ENCODE measurements at places on chromosomes 6 and 20.

DNA sequence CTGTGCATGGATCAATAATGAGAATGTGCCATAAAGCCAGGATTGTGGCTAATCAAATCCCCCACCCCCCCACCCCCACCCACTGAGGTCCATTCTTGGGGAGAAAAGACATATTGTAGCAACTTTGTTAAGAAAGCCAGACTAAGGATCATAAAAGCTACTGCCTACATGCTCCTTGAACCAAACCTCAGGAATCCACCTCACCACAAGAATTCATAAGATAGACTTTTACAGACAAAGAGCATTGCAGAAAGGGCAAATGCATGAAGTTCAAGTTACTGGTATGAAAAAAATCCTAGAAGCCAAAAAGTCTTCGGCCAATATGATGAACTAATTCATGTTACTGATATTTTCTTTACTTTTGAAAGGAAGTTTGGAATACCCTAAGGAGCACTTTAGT, 187.9 kb upstream of the ARID1B start:
- peak; percentile 2 for DNase-seq

GRCh38 chr6:114432400-114432799, 89.6 kb upstream of the HS3ST5 start:
- no peak for DNase-seq

DNA sequence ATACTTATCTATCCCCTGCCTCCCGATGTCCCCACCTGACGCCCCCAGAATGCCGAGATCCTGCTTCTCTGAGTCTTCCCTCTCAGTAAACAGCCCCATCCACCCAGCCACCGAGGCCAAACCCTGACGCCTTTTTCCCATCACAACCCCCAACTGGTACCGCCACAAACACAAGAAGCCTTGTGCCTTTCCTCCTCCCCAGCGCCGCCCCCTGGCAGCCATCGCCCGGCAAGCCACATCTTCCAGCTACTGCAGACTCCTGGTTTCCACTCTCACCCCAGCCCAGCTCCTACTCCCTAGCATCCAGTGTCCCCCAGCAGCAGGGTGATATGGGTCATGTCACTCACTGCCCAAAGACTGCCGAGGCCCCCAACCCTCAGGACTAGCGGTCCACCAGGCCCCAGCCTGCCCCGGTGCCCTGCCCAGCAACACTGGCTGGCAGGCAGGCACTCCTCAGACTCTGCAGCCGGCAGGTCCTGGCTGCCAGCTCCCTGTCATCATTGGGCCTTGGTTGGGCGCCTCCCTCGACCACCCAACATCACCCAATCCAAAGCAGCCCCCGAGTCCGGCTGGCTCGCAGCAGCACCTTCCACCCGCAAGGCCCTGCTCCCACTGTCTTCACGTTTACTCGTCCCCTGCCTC, 11.2 kb downstream of the TCFL5 start:
- DNase-seq = no peak

DNA sequence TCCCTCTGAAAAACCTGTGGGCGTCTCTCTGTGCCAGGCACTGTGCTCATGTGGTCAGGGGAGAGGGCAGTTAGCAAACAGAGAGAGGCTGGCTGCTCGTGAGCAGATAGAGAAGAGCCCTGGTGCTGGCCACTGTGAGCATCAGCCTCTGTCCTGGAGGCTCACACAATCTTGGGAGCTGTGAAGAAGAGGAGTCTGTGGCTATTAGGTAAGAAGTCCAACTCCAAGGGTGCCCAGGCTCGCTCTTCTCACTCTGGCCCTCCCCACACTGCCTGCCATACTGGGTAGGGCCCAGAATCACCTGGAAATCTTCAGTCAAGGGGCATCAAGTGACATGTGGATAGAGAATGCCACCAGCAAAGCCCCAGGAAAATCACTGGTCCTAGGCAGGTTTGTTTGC, 14.1 kb downstream of the SCML4 start:
- no peak for DNase-seq

DNA sequence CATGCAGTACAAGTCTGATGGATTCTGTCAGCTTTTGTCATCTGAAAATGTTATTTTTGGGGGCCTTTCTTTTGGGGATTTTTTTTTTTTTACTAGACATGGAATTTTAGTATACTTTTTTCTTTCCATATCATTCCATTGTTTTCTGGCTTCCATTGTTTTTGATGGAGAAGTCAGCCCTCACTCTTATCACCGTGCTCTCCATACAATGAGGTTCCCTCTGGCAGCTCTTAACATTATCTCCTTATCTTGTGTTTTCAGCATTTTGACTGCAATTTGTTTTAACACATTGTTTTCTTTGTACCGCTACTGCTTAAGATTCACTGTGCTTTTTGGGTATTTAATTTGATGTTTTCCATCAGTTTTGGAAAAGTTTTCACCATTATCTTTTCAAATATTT, 191.5 kb upstream of the AGPAT4 start:
- DNase-seq = no peak

DNA sequence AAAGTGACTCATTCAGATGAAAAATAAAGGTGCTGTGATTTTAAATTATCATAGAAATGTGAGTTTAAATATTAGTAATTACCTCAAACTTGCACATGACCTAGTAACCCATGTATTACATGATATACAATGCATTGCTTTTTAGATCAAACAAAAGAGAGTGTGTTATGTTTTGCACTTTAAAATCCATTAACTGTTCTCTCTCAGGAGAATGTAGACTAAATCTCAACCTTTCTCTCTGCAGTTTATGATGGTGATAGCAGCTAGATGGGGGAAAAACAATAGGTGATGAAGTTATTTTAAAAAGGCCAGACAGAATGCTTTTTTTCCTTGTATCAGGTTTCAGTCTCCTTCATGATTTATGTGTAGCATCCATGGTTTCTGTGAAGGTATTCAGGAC, 404.4 kb upstream of the RNF217 start:
- no peak for DNase-seq

- DNase-seq = no peak
These were observed 32.7 kb upstream of the CRISP1 start for GRCh38 chr6:49898904-49899566.

DNA sequence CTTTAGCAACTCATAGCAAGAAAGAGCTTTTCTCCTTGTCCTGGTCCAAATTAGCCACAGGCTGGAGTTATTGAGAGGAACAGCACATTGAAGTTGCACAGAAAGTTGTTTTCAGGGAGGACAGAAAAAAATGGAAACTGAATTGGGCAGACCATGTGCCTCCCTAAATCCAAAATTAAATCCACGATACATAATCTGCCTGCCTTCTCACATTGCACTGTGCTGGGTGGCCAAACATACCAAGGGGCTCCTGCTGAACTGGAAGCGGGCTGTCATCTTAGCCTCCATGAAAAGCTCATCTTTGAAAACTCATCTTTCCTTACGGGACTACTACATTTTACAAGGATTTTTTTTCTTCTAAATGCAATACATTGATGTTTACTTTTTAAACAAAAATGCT, 59.9 kb downstream of the TNFAIP3 start:
- no peak for DNase-seq

GRCh38 chr6:161308075-161308655, 34.3 kb upstream of the AGPAT4 start:
- no peak for DNase-seq

DNA sequence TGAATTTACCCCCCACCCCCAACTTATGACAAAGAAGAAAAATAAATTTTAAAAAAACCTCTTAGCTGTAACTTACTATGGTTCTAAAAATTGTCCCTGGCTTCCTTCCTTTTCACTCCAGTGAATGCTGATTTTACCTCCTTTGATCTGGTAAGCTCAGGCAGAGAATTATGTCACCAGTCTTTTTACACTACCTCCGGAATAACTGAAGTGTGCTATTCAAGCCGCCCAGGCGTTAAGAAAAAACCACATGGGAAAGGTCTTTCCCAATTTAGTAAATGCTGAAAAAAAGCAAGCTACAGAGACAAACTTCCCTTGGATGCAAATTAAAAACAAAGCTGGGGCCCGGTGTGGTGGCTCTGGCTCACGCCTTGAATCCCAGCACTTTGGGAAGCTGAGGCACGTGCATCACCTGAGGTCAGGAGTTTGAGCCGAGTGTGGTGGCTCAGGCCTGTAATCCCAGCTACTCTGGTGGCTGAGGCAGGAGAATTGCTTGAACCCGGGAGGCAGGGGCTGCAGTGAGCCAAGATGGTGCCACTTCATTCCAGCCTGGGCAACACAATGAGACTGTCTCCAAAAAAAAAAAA, 12.4 kb downstream of the SNX5 start:
- DNase-seq = no peak

DNA sequence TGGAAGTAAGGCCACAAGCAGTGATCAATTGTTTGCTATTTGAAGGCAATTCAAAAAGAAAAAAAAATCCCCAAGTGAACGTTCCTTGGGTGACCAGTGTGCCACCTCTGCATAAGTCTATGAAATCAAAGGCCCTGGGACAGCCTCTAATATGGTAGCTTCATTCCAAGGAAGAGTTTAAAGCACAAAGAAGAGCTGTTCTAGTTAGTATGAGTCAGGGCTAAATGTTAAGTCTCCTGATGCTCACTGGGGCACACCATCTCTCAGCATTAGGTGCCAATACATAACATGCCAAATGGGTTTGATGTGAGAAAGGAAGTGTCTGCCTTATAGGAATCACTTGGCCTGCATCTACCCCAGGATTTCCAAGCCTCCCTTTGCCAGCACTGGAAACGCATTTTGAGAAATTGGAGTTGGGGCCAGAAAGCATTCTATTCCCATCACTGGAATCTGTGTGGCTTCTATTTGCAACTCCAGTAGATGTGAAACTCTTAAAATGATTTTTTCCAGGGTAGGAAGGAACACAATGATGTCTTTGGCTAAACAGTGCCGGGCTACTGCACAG, 13.0 kb downstream of the UNC5CL start:
- DNase-seq = no peak

GRCh38 chr6:139600919-139601475, 226.5 kb upstream of the CITED2 start:
- no peak for DNase-seq

- DNase-seq = no peak
These were observed 14.0 kb upstream of the SERPINB9 start for GRCh38 chr6:2917065-2917464.

GRCh38 chr6:137044366-137045221, at the start of gene IL20RA:
Gene IL20RA (minus strand): TSS chr6:137044965. CDS start chr6:137044728, 237 bp downstream.
- DNase-seq = peak; percentile 5

DNA sequence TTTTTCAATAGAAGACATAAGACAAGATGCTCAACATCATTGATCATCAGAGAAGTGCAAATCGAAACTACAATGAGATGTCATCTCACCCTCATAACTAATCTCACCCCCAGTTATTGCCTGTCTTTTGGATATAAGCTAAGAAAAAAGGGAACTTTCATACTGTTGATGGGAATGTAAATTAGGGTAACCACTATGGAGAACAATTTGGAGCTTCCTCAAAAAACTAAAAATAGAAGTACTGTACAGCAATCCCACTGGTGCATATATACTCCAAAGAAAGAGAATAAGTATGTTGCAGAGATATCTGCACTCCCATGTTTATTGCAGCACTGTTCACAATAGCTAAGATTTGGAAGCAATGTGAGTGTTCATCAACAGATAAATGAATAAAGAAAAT, 26.4 kb upstream of the PHF3 start:
- DNase-seq = no peak

DNA sequence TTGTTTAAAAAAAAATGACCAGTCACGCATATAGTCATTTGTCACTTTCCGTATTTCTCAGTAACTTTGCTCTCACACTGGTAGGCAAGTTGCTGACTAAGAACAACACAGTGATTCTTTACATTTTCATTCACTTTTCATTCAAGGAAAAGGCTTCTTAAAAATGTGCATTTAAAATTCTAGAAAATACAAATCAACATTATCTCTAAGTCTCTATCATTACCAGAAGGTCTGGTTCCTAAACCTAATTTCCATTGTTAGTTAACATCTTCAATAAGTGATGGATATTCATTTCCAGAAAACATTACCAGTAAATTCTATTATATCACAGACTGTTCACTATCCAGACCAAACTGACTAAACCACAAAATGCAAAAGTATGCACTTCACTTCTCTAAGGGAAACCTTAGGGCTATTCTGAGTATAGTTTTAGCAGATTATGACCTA, 115.3 kb downstream of the AHI1 start:
- DNase-seq = no peak

DNA sequence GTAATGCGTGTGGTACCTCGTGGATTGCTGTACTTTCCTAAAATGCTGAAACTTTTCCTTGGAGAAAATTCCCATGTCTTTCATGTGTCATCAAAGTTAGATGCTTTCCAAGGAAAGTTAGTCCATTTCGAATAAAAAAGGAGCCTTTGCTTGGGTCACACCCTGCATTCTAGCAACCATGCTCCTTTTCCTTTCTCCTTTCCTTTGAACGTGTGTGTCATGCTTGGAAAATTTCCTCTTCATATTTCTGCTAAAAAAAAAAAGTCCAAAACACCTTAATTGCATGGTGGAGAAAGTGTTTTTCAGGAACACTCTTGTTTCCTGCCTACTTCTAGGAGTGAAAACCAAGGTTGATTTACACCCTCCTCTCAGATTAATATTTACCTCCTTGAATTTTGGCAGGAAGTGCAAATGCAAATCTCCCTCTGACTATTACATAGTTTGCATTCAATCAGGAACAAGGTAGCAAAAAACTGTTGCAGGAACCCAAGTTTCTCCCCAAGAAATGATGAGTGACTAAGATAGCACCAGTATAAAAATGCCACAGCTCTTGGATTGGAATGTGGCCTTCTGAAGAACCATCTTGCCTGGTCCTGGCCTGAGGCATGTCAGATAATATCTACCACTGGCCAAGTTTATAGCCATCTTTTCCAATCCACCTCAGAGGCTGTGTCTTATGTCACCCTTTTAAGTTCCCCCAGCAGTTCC, 590.6 kb downstream of the QKI start:
- peak; percentile 8 for DNase-seq

DNA sequence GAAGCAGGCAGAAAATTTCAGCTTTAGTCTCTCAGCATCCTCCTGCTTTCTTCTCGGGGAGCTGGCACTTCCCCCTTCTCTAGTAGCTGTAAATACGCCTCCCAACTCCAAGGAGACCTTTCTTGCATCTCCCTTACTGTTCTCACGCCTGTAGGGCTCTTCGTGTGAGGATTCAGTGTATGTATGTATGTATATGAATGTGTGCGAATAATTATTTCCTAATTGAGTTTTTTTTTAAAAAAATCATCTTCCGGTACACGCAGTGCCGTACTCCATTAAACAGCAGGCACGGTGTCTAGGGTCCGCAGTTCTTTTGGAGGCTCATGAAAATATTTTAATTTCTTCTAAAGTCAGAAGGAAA, 85.4 kb downstream of the HFE start:
- DNase-seq = peak; percentile 51

- no peak for DNase-seq
These were observed 189.5 kb downstream of the BMP7 start for GRCh38 chr20:57076951-57077350.

- DNase-seq = peak; percentile 19
These were observed 76.0 kb upstream of the CD93 start for GRCh38 chr20:23161968-23162696.

GRCh38 chr20:40978761-40979160, 49.9 kb upstream of the TOP1 start:
- DNase-seq = no peak
